ENCODE measurements at places on chromosomes 3 and 15.

DNA sequence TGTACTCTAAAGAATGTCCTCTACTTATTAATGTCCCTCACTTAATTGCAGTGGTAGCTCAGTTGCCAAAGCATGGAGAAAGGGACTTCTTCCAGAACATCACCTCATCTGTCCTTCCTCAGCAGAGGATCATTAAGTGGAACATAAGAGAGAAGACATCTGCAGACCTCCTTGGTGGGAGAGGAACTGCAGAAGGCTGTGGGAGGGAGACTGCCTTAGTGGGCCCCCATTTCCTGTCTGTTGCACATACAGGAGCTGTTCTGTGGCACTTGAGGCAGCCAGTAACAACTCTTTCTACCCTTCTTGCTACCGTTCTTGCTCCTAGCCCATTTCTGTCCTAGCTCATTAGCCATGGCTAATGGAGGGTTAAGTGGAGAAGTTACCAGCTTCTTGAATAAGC, 33.6 kb downstream of the HPS3 start:
- DNase-seq = no peak

DNA sequence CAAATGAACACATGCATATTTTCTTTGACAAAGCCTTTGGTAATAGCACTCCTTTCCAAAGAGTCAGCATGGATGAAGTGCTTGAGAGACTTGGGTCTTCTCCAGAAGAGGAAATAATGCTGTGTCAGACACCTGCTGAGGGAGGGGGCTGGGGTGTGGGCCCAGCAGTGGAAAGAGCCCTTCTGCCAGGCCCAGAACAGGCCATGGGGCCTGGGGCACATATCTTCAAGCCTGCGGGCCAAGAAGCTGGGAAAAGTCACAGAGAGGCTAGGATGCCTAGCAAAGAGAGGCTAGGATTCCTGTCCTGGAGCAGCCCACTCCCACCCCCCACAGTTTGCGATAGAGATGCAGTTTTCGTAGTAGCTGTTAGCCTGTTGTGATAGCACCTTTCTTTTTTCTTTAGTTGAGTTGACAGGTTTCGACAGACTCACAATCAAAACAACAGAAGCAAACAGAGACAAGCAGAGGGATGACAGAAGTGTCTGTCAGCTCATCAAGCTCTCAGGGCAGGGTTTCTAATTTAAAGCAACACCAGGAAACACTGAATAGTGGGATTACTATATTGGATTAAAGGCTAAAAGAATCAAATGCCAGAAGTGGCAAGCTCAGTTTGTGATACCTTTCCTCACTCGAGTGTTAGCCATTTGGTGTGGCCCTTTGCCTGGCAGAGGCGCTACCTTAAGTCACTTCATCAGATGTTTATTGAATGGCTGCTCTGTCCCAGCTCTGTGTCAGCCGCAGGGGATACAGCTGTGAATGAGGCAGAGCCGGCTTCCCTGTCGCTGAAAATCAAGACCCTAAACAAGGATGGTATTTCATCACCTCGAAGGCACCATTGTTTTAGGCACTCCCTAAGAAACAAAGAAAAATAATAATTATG, 19.0 kb downstream of the CMTM7 start:
- no peak for DNase-seq

DNA sequence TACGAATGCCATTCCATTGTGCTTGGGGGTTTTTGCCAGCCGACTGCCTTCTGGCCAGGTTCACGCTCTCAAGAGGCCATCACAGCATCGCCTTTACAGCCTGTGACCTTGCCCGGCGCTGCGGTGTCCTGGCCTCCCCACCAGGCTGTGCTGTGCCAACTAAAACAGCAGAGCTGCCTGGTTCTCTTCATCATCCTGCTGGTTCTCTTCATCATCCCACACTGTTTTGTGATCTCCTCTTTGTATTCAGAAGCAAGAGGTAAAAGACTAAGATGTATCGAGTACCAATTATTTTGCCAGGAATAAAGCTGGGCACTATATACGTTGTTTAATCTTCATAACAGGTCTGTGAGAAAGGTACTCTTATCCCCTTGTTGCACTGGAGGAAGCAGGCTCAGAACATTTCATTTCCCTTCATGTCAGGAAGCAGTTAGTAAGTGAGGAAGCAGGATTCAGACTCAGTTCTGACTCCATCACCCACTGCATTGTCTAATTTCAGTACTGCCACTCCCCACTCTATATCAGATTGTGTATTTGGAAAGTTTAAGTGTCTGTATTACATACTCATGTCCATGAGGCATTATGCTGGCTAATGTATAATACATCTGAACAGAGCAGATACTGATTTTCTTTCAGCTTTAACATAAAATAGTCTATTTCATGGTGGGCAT, 92.7 kb downstream of the LRRC28 start:
- DNase-seq = no peak

DNA sequence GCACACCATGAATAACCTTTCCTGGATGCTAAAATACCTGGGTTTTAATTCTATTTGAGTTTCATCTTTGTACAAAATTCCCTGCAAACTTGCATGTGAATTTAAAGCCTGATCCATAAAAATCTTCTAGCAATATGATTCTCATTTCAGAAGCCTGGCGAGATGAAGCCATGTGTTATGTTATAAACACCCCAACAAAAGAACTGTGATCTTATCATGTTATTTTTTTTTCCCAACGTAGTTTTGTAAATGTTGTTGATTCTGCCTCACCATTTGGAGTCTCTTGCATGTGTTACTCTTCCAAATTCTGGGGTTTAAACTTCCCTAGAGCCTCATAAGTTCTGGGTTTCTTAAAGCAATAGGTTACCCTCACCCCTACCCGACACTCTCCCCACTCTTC, 428.1 kb upstream of the DPH6 start:
- no peak for DNase-seq

- no peak for DNase-seq
Measured at GRCh38 chr3:189278221-189278620, 106.5 kb downstream of the TPRG1 start.

GRCh38 chr3:10495003-10495402, 10.4 kb downstream of the ATP2B2 start:
- DNase-seq = no peak

GRCh38 chr3:162945626-162946025, 1449.0 kb downstream of the OTOL1 start:
- no peak for DNase-seq

GRCh38 chr15:46489276-46489675, 854.4 kb downstream of the SQOR start:
- no peak for DNase-seq

DNA sequence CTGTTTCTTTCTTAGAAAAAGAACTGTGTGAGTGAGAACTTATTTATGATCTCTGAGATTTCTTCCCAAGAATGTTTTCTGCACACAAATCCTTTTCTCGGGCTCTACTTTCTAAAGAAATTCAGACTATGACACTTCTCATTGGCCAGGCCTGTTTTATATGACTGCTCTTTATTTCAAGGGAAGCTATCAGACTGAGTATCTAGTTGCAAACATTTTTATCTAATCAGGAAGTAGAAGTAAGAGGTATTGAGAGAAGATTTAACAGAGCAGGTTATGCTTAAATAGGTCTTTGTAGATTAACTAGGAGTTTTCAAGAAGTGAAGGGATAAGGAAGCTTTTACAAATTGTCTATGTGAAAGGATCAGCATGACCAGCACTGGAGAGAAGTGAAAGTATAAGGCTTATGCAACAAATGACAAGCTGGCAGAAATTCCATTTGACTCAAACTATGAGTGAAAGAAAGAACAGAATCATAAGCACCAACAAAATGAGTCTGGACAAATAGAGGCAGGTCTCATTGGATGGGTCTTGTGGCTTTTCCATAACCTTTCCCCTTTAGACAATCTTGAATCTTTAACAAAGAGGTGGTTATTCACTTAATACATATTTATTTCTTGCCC, 71.9 kb upstream of the CHL1 start:
- no peak for DNase-seq

GRCh38 chr3:159170436-159171003, 368.7 kb downstream of the MFSD1 start:
- DNase-seq = peak; percentile 55

GRCh38 chr3:77320514-77320913, 280.6 kb downstream of the ROBO2 start:
- no peak for DNase-seq

DNA sequence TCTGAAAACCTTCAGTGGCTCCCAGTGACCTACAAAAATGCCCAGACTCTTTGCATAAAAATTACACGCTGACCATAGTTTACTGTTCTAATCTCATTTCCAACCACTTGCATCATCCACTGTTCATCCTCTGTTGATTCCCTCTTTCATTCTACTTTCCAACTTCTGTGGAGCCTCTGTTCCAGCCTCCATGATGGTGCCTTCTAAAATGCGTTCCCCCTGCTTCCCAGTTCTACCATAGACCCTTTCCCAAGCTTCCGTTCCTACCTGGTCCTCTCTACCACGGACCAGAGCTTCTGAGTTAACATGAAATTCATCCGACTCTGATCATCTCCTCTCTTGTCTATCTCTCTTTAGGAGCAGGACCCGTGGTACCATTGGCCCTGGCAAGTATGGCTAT, 127.0 kb downstream of the THSD4 start:
- DNase-seq = no peak

GRCh38 chr3:48503401-48504050, 448 bp downstream of the SHISA5 start:
- peak; percentile 74 for DNase-seq

DNA sequence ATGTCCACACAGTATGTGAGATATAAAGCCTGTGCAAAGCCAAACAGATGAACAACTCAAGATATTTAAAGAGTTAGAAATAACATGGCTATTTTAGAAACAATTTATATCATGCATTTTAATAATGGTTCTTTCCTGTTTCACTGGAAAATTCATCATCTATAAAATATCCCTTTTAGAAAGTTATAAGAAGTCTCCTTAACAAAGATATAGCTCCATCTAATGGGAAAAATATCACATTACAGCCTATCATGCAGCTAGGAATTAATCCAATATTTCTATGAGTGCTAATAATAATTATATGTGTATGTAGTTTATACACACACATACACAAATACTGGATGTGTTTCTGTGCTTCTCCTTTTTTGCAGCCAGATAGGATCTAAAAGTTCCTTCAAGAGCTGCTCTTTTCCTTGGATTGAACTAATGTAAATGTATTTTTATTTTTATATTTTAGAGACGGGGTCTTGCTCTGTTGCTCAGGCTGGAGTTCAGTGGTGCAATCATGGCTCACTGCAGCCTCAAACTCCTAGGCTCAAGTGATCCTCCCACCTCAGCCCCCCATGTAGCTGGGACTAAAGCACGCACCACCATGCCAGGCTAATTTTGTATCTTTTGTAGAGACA, 21.6 kb downstream of the RPL22L1 start:
- peak; percentile 54 for DNase-seq

DNA sequence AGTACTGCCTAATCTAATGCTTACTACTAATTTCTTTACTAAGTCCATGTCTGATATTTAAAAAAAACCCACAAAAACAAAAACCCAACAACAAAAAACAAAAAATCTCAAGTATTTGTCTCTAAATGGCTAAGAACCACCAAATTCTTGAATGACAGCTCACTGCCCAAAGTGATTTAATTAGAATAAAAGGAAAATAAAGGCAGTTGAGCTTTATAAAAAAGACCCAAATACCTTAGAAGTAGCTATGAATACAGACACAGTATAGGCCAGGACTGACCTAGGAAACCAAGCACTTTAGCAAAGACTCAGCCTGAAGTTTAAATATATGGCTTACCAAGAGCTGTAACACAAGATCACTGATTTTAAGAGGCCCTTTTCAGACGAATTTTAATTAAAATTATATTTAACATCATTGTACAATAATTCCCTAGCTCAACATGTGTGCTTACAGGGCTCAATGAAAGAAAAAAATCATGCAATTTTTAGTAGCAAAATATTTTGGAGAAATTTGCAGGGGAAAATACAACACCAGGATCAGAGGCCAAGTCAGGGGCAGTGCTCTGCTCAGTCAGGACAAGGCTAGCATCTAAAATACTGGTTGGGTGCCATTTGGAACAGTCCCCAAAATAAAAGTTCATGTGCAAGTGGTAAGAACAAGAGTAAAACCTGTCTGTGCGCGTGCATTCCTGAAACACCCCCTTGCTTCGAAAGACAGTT, 24.8 kb downstream of the UQCC5 start:
- DNase-seq = peak; percentile 11

GRCh38 chr3:96069065-96069464, 745.3 kb upstream of the EPHA6 start:
- DNase-seq = no peak

DNA sequence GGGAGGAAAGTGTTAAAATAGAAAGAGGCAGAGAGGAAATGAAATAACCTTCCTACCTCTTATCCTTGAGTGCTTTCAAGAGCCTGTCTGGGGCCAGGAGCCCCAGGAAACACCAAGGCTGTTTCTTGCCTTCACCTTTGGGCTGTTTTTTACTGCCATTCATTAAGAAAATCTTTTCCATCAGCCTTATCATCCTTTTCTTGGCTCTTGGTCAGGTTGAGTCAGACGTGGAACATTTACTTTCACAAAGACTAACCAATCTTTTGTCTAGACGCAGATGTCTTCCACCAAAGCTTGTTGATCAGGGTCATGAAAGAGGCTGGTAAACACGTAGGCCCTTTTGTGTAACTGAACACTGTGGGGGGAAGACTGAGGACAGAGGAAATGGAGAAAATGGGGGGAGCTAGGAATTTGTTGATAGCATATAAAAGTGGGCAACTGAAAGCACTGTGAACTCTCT, 151.0 kb upstream of the THBS1 start:
- peak; percentile 79 for DNase-seq

- DNase-seq = no peak
Measured at GRCh38 chr15:40936709-40937666, 7.8 kb downstream of the DLL4 start.

DNA sequence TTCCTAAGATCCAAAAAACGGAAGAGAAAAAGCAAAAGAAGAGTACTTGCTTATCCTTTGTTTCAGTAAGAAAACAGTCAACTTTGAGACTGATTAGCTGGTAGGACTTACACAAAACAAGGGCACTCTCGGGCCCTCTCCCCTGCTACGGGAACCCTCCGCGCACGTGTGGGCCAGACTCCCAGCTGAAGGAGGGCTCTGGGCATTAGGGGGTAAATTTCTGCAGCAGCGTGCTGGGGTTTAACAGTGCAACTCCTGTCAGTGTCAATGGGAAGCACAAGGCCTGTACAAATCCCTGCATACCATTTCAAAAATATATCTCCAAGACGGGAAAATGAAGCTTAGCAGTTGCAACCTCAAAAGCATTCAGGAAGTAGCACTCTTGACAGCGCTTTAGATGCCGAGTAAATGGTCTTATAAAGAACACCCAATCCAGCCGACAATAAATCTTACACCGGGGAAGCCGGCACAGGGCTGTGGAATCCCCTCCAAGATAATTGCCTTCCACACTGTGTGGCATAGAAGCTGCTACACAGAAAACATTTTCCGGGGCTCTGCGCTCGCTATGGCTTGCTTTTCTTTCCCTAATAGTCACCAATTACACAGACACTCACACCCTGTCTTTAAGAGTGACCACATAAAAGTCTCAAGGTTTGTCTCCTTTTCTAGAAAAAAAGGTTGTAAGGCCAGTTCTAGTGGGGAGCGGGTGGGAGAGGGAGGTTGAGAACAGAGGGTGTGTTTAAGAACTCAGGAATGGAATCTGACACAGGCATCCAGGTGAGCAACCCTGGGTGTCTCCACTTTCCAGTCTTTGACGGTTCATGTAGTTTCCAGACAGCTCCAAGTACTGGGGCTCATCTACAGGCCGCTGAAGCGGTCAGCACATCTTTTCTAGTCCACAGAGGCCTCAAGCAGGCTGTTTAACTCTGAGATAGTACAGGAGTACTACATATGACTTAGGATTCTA, 512.7 kb downstream of the FOXP1 start:
- DNase-seq = no peak

GRCh38 chr3:101571028-101571895, 2.7 kb upstream of the PCNP start:
- DNase-seq = no peak

GRCh38 chr3:54875596-54876268, 52.1 kb downstream of the LRTM1 start:
- no peak for DNase-seq

GRCh38 chr3:114214542-114215341, 22.6 kb downstream of the ZNF80 start:
- DNase-seq = no peak

Measured in GM03348 (cell line).